ENCODE measurements at places on chromosomes 6 and 20.

- DNase-seq: no peak
These were observed 98.8 kb downstream of the HAO1 start for GRCh38 chr20:7841291-7841970.

DNA sequence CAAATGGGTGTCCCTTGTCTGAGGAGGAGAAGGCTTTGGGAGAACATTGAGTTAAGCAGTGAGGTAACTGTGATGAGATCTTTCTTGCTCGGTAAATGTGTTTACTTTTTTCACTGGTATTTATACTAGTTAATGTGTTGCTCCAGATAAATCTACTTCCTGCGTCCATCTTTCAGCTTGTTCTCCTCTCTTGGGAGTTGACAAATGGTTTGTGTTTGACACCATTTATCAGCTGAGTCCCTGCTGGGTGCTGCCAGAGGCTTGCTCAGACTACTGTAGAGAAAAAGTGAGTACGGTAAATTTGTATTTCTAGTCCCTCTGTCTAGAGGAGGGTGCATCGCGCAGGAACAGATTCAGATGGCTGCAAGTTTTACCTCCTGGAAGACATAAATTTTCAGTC is 8.3 kb upstream of the PRDM1 start:
- DNase-seq: no peak

DNA sequence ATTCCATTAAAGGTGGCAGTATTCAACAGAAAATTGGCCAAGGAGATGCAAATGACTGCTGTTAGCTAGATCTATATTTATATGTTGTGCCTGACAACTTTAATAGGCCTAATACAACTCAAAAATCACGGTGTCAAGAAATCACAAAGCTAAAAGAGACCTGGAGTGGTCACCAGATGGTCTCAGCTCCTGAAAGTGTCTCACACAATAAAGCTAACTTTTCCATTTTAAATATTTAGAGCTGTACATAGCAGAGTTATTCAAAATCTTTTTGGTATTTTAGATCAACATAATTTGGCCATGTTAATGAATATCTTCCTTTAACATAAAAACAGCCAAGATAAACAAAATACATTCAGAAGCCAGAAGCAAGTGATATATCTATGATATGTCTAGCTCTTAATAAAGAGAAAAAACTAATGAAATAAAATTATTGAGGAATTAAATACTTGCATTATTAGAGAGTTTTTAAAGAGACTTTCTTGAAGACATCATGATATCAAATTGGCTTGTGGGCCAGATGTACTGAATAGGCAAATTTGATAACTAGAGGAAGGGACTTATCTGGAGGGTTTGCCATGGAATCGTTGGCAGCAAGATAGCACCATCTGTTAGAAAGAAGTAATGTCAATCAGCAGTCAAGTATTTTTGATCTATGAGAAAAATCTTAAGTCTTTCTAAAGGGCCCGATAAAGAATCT is 84.9 kb upstream of the SCAF8 start:
- no peak for DNase-seq

DNA sequence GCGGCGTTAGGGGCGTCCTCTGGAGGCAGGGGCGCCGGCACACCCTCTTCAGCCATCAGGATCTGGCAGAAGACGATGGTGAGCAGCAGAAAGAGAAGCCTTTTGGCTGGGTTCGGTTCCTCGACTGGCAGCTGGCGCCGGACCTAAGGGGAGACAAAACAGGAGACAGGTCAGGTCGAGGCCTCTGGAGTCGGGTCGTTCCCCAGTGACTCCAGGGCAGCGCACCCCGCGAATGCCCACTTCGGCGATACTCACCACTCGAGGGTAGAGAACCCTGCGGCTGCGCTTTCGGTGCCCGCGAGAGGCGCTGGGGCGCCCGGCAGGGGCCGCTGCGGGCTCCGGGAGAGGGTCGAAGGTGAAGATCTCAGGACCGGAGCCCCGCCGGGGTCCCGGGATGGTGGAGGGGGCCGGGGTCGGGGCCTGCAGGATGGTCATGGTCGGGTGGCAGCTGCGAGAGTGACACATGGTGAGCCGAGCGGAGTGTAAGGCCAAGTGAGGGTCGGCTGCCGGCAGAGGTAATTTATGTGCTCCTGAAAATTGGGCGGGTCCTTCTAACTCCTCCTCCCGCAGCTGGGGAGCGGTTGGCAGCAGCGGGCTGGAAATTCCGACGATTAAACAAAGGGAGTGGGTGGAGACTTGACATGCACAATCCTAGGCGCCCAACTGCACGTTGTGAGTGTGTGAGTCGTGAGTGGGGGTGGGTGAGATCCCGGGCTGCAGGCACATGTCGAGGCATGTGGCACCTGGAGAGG is at the start of gene IER3:
TSS of gene IER3 (minus strand) at position 494 of the 752 bp plus-strand sequence. CDS start at position 465, 29 bp downstream.
- DNase-seq: no peak

DNA sequence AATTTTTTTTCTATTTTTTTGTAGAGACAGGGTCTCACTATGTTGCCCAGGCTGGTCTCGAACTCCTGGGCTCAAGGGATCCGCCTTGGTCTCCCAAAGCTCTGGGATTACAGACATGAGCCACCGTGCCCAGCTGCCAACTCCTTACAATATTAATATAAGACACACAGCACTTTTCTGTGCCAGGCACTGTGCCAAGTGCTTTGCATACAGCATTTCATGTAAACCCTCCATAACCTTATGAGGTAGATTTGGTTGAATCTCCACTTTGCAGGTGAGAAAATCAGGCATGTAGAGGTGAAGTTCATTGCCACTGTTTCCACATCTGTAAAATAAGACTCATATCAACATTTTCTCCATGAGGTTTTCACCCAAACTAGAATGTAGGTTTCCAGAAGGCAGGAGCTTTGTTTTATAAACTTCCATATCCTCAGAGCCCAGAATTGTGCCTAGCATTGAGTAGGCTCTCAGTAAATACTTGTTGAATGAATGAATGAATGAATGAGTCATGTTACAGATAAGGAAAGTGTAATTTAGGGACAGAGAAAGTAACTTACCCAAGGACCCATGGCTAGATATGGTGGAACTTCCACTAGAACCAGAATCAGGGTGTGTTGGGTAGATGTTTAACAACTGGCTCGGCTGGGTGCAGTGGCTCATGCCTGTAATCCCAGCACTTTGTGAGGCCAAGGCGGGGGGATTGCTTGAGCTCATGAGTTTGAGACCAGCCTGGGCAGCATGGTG is 3.0 kb upstream of the CTNNBL1 start:
- DNase-seq: no peak

DNA sequence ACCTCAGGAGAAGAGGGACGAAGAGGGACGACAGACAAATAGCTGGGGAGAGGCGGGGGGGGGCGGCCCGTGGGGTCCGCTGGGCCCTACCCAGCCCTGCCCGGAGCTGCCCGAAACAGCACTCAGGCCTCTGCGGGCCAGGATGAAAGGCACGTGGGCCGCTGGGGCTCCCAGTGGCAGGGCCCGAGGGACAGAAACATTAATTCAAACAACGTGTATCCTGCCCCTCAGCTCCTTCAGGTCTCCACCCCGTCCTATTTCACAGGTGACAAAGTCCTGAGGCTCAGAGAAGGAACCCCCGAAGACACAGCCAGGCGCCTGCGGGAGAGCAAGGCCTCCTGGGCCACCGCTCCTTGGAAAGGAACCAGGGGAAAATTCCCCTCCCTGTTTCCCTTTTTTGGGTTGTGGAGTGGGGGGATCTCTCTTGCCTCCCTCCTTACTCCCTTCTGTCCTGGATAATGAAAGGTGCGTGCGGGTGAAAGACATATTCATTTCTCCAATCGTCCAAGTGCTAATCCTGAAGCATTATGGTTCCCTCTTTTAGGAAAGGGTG is 93.3 kb downstream of the RNASET2 start:
- DNase-seq: no peak

DNA sequence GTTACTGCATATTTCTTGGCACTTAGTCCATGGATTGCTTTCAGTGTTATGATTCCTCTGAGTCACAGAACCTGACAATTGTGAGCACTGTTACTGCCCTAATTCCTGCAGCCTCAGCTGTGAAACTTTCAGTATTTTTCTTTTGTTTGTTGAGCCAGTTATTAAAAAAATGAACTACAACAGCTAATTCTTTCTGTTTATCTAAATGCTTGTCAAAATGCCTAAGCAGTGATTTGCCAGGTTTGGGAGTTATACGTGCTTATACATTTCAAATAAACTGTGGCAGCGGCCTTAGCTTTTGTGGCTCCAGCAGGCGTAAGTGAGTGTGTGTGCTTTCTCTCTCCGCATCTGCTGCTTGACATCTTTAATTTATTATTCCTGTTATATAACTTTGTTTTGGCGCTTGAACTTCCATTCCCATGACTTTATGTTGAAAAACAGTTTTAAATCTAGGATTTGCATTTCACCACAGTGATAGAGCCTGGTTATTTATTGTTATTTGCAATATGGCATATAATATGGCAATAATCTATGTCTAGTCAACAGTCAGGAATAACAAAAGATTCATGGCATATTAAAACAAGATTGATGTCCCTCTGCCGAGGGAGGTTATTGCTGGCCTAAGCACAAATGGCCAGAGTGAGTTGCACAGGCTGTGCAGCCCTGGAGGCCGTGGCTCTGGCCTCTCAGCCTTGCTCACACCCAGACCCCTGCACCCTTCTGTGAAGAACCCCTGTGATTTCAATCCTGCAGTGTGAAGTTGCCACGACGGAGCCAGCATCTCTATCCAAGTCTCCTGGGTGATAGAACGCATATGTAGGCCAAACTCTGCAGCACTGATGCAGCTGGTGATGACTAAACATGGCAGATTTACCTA is 303.4 kb downstream of the THBS2 start:
- DNase-seq: no peak

- DNase-seq: no peak
These were observed 35.4 kb downstream of the GSTA2 start for GRCh38 chr6:52727908-52728307.

DNA sequence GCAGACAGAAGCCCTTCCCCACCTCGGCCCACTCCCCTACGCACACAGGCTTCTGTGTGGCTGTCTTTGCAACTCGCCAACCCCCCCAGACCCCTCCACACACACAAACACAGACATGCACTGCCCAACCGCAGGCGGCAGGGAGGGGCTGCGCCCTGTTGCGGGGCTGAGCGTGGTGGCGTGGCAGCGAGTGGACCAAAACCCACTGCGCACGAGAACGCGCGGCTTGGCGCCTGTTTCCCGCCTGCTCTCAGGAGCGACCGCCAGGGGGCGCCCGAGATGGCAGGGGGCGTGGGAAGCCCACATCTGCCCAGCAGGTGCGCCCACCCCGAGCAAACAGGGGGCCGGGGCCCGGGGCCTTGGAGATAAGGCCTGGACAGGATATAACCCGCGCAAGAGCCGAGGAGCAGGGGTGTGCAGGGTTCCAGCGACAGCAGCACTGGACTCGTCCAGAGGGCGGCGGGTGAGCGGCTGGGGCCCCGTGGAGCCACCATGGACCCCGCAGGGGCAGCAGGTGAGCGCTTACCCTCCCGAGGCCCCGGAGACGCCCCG is at the start of gene RBPJL:
TSS of gene RBPJL (plus strand) at position 410 of the 552 bp plus-strand sequence. CDS start at position 493, 83 bp downstream.
- no peak for DNase-seq

- DNase-seq: no peak
These were observed 161.8 kb upstream of the AGPAT4 start for GRCh38 chr6:161435748-161436070.

DNA sequence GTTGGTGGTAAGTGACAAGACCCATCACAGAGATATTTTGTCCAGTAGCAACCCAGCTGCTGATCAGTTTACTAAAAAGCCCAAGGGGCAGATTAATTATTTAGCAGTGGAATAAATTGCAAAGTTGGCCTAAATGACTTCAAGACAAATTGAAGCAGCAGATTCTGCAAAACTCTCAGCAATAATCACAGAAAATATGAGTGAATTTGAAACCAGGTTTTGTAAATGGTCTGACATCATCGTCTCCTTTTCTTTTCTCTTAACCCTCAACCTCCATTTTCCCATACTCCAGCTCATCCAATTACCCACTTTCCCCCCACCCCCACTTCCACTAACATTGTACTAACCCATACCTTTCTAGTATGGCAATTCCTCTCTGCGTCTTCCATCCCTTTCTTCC is 11.3 kb upstream of the PTPRK start:
- DNase-seq: no peak

DNA sequence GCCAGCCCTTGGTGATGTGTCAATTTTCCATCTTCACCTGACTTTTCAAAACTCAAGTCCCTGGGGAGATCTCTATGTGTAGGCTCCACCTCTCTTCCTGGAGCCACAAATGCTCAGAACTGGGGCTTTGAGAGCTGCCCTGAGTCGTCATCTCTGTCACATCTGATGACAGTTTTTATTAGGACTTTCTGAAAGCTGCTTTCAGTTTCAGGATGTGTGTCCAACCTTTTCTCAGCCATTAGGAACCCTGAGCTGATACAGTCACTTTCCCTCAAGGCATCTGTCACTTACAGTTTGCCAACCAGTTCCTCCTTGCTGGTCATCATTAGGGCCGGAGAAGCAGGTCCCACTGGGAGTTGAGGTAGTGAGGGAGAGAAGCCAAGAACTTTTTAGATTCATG is 365.9 kb upstream of the CHD6 start:
- no peak for DNase-seq

- no peak for DNase-seq
These were observed 26.8 kb downstream of the JAG1 start for GRCh38 chr20:10646886-10647420.

DNA sequence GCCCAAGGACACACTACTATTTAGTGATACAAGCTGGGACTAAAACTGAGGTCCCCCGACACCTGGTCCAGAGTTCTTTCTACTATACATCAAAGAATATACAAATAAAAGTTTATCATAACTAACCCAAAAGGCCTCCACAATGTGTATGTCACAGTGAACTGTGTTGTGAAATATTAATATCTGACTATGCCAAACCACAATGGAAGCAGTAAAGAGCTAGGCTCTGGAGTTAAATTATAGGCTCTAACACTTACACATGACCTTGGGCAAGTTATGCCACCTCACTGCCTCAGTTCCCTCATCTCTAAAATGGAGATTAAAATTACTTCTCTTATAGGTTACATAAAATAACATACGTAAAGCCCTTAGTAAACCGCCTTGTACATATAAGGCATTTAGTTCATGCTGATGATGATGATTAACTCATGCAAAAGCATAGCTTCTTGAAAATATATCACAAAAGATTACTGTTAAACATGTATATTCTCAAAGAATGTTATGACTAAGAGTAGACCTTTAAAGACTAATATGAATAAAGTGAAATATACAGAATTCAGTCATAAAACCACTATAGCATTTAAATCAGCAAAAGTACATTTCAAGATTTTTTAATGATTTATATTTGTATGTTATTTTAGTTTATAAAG is 5.7 kb downstream of the SUPT3H start:
- no peak for DNase-seq

DNA sequence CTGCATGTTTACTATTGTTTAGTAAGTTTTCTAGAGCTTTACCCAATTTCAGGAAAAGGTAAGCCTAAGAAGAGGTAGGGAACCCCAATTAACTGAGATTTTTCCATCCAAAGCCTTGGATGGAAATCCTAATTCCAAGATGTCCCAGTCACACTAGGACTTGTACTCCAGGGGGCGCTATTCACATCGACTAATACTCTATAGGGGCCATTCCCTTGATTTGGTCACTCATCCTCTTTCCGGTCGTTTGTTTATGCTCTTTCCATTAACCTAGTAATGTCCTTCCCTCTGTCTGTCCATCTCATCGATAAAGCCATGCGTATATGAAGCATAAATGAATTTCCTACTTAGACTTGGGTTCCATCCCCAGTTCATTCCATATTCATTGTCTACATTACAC is 80.8 kb upstream of the FUCA2 start:
- DNase-seq: peak; percentile 30
